ENCODE measurements at places on chromosomes 6 and 20.

DNA sequence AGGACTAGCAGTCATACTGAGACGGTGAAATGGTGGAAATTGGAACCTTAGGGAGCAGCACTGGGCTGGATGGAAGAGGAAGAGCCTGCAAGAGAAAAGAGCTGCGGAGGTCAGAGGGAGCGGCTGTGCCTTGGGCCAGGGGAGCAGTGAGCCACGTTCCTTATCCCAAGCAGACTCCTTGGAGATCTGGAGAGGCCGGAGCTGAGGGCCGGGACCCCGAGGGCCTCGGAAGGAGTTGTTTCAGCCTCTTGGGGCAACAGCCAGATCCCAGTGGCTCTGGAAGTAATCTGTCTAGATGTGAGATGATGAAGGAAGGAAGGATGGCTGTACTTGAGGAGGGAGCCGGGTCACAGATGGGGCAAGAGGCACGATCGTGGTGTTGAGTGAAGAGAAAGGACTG lies 16.1 kb downstream of the PCMTD2 start:
- DNase-seq = no peak

GRCh38 chr6:142764311-142764710 lies 180.7 kb downstream of the HIVEP2 start:
- DNase-seq = no peak

DNA sequence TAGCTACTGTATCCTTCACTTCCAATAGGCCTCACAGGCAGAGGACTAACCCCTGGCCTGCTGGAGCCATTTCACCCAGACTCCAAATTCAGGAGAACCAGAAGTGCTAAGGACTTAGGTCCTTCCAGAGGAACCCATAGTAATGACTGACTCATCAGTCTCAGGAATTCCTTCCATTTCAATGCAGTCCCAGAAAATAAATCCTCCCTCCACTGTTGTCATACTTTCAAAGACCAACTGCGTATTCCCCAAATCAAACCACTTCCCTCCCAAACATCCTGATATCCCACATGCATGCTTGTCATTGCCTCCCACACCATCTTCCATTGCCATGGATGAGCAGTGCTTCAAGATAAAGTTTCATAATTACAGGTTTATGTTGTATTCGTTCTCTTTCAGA lies 31.8 kb upstream of the NT5E start:
- no peak for DNase-seq

DNA sequence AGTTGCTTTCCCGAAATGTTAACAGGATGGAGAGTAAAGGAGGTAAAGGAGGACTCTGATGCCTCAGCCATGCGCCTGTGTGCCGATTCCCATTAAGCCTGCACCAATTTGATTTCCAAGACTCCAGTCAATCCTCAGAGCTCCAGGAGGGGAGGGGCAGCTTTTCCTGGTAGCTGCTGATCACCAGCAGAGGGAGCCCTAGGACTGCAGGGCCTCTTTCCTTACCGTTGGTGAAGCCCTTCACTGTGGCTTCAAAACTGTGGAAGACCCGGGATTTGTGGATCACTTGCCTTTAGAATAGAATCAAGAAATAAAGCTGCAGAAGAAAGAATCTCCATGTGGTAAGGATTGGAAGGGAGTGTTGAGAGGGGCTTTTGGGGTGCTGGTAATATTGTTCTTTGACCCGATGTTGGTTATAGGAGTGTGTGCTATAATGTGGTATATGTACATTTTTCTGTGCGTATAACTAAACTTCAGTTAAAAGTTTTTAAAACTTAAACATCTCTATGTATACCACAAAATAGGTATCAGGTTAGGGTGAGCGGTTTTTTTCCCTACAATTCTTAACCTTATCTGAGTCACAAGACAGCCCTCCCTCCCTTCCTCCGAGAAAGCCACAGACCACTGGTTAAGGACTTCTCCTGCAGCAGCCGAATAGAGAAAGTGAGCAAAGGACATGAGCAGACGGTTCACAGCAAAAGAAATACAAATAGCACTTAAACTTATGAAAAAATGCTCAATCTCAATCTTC lies 6.9 kb upstream of the OSER1 start:
- peak; percentile 69 for DNase-seq

GRCh38 chr6:105790635-105791034 lies 295.5 kb upstream of the PRDM1 start:
- DNase-seq = no peak

GRCh38 chr20:7248281-7249201 lies 481.1 kb downstream of the BMP2 start:
- no peak for DNase-seq
